Naive thymus-derived CD4-positive, alpha-beta T cell (primary cell): ENCODE measurements at places on chromosomes 4 and X. TPM values are rescaled to one million over a fixed set of nuclear protein-coding genes. Genes with fewer than 3 reads are reported as not detected.

GRCh38 chrX:13198762-13199064, 121.1 kb downstream of the ATXN3L start:
- H3K27ac ChIP-seq = no peak overlapping the region
- no peaks in the 10 kb centered on the region for H3K27me3 ChIP-seq
- H3K4me3 ChIP-seq = no peak overlapping the region
- H3K36me3 ChIP-seq = no peaks in the 10 kb centered on the region
- no peak for DNase-seq
- no peaks in the 10 kb centered on the region for H3K4me1 ChIP-seq

DNA sequence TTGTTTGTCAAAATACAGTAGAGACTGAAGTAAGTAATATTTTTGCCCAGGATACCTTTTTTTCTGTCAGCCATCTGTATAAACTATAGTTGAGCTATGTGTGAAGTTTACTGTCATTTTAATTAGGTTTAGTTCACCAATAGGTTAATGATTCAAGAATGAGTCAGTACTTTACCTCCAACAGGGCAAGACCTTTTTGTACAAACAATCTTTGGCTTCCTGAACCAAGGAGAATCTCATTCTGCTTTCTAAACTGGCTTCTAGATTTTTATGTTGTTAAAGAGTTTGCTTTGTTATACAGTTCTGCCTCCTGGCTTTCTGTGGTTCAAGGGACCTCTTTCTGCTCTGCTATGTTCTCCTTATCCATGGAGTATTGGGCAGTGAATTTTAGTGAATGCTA, 412.0 kb upstream of the NR3C2 start:
- H3K36me3 ChIP-seq = no peaks in the 10 kb centered on the region
- H3K27me3 ChIP-seq = no peaks in the 10 kb centered on the region
- no peaks in the 10 kb centered on the region for H3K4me1 ChIP-seq
- DNase-seq = no peak
- H3K4me3 ChIP-seq = no peak overlapping the region

DNA sequence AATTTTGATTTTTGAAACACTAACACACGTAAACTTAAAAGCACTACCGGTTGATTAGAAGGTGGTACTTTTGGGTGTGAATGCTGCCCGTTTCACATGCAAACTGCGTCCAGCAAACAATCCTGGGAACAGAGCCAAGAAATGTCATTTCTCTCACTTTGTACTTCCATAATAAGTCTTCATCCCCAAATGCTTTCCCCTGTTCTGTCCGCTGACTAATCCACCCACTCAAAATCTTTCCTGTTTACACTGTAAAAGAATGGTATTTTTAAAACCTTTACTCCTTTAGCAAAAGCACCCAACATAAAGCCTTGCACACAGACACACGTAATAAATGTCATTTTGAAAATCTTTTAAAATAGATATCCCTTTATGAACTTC, 39.1 kb upstream of the PDLIM5 start:
- no peak overlapping the region for H3K4me3 ChIP-seq
- no peaks in the 10 kb centered on the region for H3K36me3 ChIP-seq
- H3K4me1 ChIP-seq = no peaks in the 10 kb centered on the region
- no peak overlapping the region for H3K27ac ChIP-seq
- DNase-seq = no peak

GRCh38 chr4:18318682-18319388, 297.3 kb upstream of the LCORL start:
- H3K4me1 ChIP-seq = no peaks in the 10 kb centered on the region
- H3K27ac ChIP-seq = no peak overlapping the region
- H3K4me3 ChIP-seq = no peak overlapping the region
- no peak for DNase-seq

DNA sequence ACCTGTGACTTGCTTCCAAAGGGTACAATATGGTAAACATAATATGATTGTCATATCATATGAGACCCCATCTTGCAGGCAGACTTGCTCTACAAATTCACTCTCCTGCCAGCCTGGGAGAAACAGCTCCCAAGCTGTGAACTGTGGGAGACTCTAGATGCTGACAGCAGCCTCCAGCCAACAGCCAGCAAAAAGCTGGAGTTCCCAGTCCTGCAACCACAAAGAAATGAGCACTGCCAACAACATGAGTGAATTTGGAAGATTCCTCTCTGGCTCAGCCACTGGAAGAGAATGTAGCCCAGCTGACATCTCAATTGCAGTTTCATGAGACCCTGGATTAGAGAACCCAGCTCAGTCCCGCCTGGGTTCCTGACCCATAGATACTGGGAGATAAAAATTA, 145.4 kb downstream of the QDPR start:
- no peak overlapping the region for H3K4me3 ChIP-seq
- DNase-seq = no peak
- H3K4me1 ChIP-seq = no peaks in the 10 kb centered on the region
- no peaks in the 10 kb centered on the region for H3K27me3 ChIP-seq
- H3K27ac ChIP-seq = no peak overlapping the region

DNA sequence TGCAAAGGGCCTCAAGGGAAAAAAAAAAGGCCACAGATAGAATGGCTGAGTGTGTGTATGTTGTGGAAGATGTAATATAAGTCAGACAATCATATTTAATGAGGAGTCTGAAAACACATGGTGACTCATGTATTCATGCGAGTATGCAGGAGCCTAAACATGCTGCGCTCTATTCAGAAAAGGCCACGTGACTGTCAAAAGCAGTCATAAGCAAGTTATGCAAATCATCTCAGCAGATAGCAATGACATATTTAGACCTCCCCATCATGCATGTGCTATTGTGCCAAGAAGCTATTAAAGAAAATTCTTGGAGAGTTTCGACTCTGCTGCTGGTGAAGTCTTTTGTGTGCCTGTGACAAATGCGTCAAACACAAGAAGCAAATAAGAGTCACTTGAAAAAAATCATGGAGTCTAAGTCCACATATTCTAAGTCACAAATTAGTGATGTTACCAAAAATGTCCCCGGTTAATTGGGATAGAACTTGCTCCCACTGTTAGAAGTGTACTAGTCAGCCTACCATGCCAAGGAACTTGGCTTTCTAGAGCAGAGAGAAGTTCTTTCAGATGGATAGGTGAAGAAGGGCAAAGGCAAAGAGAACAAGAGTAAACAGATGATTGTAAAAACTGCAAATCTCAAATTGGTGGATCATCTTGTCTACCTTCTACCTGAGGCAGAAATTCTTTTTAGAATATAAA, 5.0 kb downstream of the LNX1 start:
- no peak for DNase-seq
- no peak overlapping the region for H3K27ac ChIP-seq
- no peaks in the 10 kb centered on the region for H3K36me3 ChIP-seq
- no peak overlapping the region for H3K4me3 ChIP-seq
- H3K4me1 ChIP-seq = no peaks in the 10 kb centered on the region
- peaks cover 5% of the 10 kb centered on the region for H3K27me3 ChIP-seq

- DNase-seq = no peak
- H3K27me3 ChIP-seq = no peaks in the 10 kb centered on the region
- no peaks in the 10 kb centered on the region for H3K4me1 ChIP-seq
- no peak overlapping the region for H3K27ac ChIP-seq
- no peak overlapping the region for H3K4me3 ChIP-seq
- no peaks in the 10 kb centered on the region for H3K36me3 ChIP-seq
These were observed 70.9 kb downstream of the NDST4 start for GRCh38 chr4:115042496-115042895.

DNA sequence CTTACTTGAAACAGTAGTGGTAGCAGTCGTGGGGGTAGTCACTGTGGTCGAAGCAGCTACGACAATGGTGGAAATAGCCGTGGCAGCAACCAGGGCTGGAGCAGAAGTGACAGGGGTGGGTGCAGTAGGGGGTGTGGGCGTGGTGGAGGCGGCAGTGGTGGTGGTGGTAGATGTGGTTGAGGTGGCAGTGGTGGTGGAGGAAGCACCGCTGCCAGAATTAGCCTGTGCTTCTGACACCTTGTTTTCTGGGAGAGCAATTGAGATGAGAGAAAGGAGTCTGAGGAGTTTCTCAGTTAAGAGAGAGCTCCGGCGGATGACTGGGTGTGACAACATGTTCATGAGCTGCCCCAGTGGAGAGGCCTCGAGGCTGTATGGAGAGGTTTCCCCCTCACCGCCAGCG, 113.5 kb upstream of the HSD17B10 start:
- H3K27ac ChIP-seq = no peak overlapping the region
- no peak overlapping the region for H3K4me3 ChIP-seq

- H3K27ac ChIP-seq = no peak overlapping the region
- H3K36me3 ChIP-seq = no peaks in the 10 kb centered on the region
- no peaks in the 10 kb centered on the region for H3K27me3 ChIP-seq
- no peaks in the 10 kb centered on the region for H3K4me1 ChIP-seq
- no peak overlapping the region for H3K4me3 ChIP-seq
These were observed 59.0 kb upstream of the FGFBP2 start for GRCh38 chr4:16021804-16022560.

- no peaks in the 10 kb centered on the region for H3K36me3 ChIP-seq
- no peaks in the 10 kb centered on the region for H3K27me3 ChIP-seq
- H3K4me1 ChIP-seq = no peaks in the 10 kb centered on the region
- H3K4me3 ChIP-seq = no peak overlapping the region
- no peak for DNase-seq
These were observed 124.4 kb downstream of the CHRDL1 start for GRCh38 chrX:110671068-110671803.

DNA sequence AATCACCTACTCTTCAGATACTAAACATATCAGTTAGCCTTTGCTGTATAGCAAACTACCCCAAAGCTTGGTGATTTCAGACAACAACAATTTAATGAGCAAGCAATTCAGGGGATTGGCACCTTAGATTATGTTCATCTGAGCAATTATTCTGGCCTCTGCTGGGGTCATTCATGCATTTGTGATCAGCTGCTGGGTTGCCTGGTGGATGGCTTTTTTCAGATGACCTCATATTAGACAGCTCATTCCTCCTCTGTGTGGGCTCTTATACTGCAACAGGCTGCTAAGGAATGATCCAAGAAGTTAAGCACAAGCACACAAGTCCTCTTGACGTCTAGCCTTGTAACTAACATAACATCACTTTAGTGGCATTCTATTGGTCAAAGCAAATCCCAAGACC, 153.0 kb upstream of the PPP1R2C start:
- H3K4me3 ChIP-seq = no peak overlapping the region
- H3K27me3 ChIP-seq = no peaks in the 10 kb centered on the region
- no peaks in the 10 kb centered on the region for H3K36me3 ChIP-seq
- no peak for DNase-seq
- peaks cover 21% of the 10 kb centered on the region for H3K4me1 ChIP-seq
- no peak overlapping the region for H3K27ac ChIP-seq

DNA sequence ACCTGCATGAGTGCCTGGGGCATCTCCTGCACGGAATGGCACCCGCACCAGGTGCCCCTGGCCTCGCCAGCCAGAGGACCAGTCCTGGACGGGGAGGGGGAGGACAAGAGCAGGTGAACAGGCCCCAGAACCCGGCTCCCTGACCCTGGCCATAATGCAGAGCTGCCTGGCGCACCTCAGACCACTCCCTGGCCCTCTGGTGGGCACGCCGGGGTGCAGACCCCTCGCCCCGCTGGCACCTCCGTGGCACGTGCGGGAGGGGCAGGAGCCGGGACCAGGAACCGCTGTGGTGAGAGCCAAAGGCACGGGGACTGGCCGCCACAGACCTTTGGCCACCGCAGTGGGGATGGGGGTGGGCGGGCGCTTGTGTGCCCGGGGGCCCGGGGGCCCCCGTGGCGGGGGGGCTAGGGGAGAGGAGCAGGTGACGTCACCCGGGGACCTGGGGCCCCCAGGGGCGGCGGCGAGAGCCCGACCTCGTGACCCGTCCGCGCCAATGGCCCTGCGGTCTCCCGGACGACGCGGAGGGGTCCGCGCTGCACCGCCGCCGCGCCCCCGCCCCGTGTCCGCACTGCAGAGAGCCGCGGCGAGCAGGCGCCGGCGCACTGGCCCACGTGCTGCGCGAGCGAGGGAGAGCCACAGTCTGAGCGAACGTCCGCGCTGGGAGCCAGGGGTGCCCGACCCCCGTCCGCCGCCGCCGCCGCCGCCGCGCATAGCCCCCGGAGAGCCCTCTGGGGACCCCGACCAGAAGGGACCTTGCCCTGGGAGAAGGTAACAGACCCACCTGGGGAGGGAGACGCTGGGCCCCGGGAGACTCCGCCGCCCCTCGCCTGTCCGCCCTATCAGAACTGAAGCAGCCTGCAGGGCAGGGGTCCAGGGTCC, at the start of gene PNMA3:
Gene PNMA3 (plus strand): TSS at position 600 of the 879 bp plus-strand sequence. CDS start 586 bp downstream, outside the sequence.
- no peaks in the 10 kb centered on the region for H3K36me3 ChIP-seq
- H3K27me3 ChIP-seq = no peaks in the 10 kb centered on the region
- no peak for DNase-seq
- H3K4me1 ChIP-seq = no peaks in the 10 kb centered on the region
- H3K4me3 ChIP-seq = no peak within 1 kb of the TSS

GRCh38 chrX:153416781-153417450, 5.6 kb downstream of the ZFP92 start:
- DNase-seq = no peak
- H3K36me3 ChIP-seq = no peaks in the 10 kb centered on the region
- H3K27ac ChIP-seq = no peak overlapping the region
- H3K27me3 ChIP-seq = no peaks in the 10 kb centered on the region
- H3K4me1 ChIP-seq = no peaks in the 10 kb centered on the region

DNA sequence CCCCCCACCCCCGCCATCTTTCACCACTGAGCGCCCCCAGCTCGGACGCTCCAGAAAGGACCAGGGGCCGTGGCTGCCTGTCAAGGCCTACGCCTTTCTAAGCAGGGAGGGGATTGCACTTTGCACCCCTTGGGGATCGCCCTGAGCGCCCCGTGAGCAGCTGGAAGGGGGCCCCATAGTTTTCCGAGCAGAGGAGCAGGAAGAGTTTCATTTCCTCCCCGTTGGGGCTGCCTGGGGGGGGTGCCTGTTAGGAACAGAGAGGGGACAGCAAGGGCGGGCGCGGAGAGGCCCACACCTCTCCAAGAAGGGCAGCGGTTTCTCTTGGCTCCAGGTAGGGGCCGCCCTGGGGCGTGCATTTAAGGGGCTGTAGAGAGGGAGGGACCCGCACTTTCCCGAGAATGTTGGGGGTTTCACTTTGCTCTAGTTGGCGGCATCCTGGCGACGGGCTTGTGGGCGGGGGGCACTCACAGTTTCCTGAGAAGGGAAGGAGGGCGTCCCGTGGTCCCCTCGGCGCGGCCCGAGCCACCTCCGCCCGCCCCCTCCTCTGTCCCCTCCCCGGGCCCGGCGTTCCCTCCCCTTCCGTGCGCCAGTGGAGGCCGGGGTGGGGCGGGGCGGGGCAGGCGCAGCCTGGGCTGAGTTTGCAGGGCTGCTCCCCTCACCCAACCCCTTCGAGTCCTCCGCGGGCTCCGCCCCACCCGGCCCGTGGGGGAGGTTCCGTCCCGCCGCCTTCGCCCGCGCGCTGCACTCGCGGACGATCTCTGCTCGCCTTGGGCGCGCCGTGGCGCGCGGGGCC, 82.3 kb upstream of the CD99 start:
- H3K4me3 ChIP-seq = peak overlapping the region; percentile 89
- H3K4me1 ChIP-seq = peaks cover 17% of the 10 kb centered on the region
- peak overlapping the region; percentile 71 for H3K27ac ChIP-seq
- H3K27me3 ChIP-seq = no peaks in the 10 kb centered on the region
- H3K36me3 ChIP-seq = peaks cover 4% of the 10 kb centered on the region
- DNase-seq = peak; percentile 86

GRCh38 chrX:108087792-108088191, 3.5 kb downstream of the PSMD10 start:
- no peaks in the 10 kb centered on the region for H3K4me1 ChIP-seq
- DNase-seq = no peak
- H3K36me3 ChIP-seq = peaks cover 6% of the 10 kb centered on the region
- H3K4me3 ChIP-seq = no peak overlapping the region
- H3K27me3 ChIP-seq = no peaks in the 10 kb centered on the region
- H3K27ac ChIP-seq = no peak overlapping the region

Gene SLITRK2
- polyA plus RNA-seq = not detected

Gene GATA1
- not detected for polyA plus RNA-seq

Gene ADD1
- polyA plus RNA-seq = 152 TPM

Gene TMPRSS11F
- not detected for polyA plus RNA-seq

Gene PF4V1
- polyA plus RNA-seq = not detected

Gene BEX2
- polyA plus RNA-seq = 126 TPM
